Hematopoietic multipotent progenitor cell treated with erythropoietin and hydrocortisone succinate and interleukin-3 and kit ligand, for 15 days (in vitro differentiated cells): ENCODE measurements at places on chromosomes 6 and 20.

- no peak for DNase-seq
Measured at GRCh38 chr6:129481706-129482105, 228.3 kb downstream of the ARHGAP18 start.

- no peak for DNase-seq
Measured at GRCh38 chr6:167479901-167480648, 155.2 kb downstream of the TTLL2 start.

DNA sequence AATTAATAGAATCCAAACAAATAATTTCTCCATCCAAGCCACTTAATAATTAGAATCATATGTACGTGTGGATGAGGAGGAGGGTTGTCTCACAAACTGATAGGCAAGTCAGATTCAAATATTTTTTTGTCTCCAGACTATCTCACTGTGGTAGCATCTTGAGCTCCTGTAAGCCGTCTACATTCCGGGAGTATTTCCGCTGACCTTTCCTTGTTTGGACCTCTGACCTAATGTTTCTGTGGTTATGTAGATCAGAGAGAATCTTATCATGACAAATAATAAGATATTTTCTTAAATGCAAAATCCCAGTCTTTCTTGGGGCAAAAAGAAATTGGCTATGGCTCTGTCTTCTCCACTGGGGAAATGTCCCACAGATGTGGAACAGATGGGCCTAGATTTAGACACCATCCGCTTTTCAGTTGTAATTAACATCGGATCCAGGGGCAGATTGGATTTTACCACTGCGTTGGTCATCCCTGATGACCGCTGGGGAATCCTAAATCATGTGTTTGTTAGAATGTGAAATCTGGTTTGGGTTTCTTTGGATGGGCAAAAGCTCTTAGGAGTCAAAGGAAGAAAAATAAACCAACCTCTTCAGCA lies 197.1 kb upstream of the RIN2 start:
- DNase-seq: no peak

DNA sequence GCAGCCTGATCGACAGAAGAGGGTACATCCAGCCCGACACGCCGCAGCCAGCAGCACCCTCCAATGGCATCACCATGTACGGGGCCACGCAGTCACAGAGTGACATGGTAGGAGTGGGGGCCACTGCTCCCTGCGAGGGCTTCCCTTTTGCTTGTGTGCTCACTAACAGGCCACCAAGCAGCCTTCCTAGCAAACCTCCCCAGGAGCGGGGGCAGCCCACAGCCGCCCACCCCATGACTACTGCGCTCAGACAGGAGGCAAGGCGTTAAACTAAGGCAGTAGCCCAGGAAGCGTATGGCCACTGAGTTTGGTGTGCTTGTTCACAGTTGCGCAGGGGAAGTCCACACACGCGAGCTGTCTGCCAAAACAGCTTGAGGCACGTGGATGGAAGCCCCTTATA lies 169.5 kb upstream of the SNX9 start:
- DNase-seq: no peak

- DNase-seq: no peak
Measured at GRCh38 chr6:117270055-117270842, 4.9 kb downstream of the VGLL2 start.

DNA sequence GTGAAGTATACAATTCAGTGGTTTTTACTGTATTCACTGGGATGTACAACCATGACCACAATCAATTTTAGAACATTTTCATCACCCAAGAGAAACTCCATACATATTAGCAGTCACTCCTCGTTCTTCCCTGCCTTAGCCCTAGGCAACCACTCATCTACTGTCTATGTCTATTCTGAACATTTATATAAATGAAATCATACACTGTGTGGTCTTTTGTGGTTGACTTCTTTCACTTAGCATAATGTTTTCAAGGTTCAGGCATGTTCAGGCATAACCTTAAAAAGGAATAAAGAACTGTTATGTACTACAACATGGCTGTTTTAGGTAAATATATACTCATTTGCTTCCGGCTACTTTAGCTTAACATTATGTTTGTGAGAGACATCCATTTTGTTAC lies 37.3 kb downstream of the BLTP3A start:
- no peak for DNase-seq

DNA sequence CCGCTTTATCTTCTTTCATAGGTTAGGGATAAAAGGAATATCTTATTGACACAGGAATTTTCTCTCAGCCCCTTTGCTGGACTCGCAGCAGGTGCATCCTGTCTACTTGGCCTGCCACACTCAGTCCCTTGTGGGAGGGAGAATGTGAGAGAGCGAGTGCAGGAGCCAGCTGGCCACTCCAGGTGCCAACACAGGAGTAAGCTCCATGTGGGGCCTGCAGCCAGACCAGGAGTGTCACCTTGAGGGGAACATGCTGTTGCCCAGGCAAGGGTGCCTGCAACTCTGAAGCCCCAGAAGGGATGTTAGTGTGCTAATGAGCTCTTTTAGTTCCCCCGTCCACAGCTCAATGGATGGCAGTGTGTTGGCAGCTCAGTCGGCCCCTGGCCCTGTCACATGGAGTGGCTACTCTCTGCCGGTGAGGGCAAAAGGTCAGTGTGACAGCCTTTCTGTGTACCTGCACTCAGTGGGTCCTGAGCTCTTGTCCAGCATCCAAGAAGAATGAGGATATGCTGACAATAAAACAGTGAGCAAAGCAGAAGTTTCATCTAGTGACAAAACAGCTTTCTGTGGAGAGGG lies 57.1 kb downstream of the CRYBG1 start:
- no peak for DNase-seq

GRCh38 chr20:7151676-7152470 lies 384.4 kb downstream of the BMP2 start:
- no peak for DNase-seq

DNA sequence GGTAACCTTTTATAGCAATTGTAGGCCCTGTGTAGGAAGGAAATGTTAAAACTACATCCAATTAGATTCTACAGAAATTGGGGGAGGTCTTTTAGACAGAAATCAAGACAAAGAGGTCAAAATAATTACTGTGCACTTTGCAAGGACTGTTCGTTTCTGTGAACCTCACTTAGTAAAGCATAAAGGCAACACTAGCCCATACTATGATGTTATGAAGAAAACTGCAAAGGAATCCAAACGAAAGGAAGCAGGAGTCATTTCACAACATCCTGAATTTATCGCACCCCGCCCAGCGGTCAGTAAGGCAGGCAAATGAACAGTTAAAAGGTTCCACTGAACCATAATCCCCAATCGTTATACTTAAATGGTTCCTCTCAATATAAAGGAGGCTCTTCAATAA lies 429.5 kb upstream of the ARID1B start:
- DNase-seq: no peak

GRCh38 chr6:56866917-56867522 lies 87.9 kb upstream of the BEND6 start:
- DNase-seq: no peak

GRCh38 chr20:44643596-44644229 lies 7.8 kb downstream of the ADA start:
- DNase-seq: no peak

GRCh38 chr6:3202999-3203696 lies 24.3 kb downstream of the TUBB2B start:
- no peak for DNase-seq

GRCh38 chr6:27757307-27757706 lies 154.9 kb downstream of the OR2B2 start:
- peak; percentile 33 for DNase-seq

DNA sequence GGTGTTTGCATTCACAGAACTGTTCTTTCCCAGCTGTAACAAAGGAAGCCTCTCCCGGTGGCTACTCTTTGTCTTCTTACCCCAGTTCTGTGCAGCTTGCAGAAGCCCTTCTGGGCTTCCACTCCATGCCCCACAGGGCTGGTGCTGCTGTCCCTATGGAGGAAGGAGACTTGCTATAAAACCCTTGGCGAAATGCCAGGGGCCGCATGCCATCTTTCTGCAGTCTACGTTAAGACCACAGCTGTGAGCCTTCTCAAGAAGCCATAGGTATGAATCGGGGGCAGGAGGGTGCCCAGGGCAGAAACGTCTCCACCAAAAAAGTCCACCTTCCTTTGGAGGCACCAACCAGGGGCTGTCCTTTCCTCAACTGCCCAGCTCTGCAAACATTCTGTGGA lies 60.7 kb downstream of the PRND start:
- no peak for DNase-seq

GRCh38 chr6:1662534-1662933 lies 52.8 kb downstream of the FOXC1 start:
- DNase-seq: no peak

- DNase-seq: peak; percentile 93
Measured at GRCh38 chr6:31795616-31796298, at the start of gene VARS1. TSS of gene VARS1 (minus strand) at chr6:31795752. CDS start at chr6:31795217, 535 bp downstream.

DNA sequence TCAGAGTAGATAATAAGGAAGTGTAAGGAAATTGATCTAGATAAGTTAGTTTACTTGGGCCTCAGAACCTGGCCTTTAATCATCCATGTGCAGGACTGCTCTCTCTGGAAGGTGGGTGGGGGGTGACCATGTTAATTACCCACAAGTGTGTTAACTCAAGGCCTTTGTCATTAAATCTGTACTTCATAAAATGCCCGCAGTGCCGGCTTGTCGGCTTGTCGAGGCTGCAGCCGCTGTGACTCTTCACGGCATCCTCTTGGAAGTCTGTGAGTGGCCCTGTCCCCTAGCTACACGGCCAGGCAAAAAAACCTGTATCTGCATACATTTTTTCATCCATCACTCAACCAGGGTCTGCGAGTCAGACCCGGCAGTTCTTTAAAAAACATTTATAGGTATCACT lies 70.9 kb upstream of the ASCC3 start:
- no peak for DNase-seq

DNA sequence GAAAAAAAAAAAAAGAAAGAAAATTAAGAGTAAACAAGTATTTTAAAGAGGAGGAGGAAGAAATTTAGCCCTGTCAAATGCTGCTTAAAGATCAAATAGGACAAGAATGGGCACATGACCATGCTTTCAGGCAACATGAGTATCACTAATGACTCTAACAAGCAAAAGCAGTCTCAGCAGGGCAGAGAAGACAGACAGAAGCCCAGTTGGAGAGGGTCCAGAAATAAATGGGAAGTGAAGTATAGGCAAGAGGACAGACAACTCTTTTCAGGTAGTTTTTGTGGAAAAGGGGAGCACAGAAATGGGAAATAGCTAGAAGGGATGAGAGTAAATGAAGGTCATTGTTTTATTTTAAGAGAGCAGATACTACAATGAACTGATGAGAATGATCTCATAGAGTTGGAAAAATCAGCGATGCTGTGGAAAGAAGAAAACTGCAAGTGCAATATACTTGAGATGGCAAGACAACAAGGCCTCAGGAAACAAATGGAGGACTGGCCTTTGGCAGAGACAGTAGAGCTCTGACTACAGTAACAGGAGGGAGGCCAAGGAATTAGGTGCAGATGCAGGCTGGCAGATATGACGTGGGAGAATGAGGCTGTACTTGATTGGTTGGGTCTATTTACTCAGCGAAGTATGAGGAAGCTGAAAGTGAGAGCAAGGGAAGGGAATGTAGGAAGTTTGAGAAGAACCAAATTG lies 40.3 kb downstream of the KIF6 start:
- DNase-seq: no peak

- no peak for DNase-seq
Measured at GRCh38 chr6:116359131-116359530, 11.6 kb upstream of the DSE start.

DNA sequence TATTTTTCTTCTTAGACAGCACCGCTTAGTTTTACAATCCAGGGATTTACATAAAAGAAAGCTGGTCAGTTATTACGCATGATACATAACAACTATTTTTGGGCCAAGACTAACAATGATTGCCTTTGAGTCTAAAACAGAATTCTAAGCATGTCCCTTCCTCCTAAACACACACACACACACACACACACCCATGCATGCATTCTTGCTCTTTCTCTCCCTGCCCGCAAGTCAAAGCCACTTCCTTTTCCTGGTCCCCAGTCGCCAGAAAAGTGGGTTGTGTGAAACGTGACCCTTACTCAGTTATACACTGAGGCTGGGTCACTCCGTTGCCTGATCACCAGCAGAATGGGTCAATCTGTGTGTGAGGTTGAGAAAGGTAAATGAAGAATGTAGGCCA lies 31.4 kb downstream of the FYN start:
- DNase-seq: no peak

GRCh38 chr20:33030076-33030475 lies 1.4 kb upstream of the BPIFB6 start:
- no peak for DNase-seq

DNA sequence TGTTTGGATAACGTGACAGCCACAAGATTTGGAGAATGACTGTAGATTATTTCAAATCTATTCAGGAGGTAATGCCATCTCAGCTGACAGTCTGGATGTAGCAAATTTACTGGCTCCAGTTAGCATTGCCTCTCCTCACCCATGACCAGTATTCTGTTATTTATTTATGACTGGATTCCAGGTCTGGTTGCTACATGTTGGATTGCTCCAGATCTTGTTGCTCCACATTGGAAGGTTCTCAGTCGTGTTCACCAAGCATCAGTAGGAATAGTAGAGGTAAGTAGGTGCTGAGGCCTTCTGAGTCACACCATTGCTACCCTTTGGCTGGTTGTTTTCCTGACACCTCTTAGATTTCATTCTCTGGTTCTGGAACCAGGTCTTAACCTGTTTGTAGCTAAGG lies 69.5 kb upstream of the ELOVL5 start:
- no peak for DNase-seq

DNA sequence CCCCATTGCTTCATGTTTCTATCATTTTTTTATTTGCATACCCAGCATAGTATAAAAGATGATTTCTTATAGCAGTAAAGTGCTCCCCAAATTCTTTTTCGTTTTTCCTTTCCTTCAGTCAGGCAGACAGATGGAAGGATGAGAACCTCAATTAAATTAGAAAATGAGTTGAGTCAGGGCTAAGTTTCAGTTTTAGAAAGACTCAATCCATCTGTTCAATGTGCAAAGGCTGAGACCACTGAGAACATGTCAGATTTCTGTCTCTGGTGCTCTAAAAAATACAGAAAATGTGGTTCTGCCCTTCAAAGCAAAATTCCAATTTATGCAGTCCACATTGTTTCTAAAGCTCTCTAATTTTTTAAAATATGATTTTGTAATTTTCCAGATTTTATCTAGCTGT lies 257.6 kb upstream of the HS3ST5 start:
- no peak for DNase-seq
